ENCODE measurements at places on chromosomes 5 and 9. TPM values are rescaled to one million over a fixed set of nuclear protein-coding genes. Genes with fewer than 3 reads are reported as not detected.

Gene LTC4S
- 1.7 TPM for total RNA-seq

Gene FAXDC2
- total RNA-seq, result 7.2 TPM

Gene BOD1
- total RNA-seq, result 63.2 TPM

Gene TRIM36
- 98.4 TPM for total RNA-seq

Gene EMB
- 3.0 TPM for total RNA-seq

Gene ROR2
- 0.94 TPM for total RNA-seq

Gene PCDHGB7
- total RNA-seq, result 15.6 TPM

GRCh38 chr5:98779264-98779877, 5.9 kb downstream of the RGMB start:
- no peak for DNase-seq

DNA sequence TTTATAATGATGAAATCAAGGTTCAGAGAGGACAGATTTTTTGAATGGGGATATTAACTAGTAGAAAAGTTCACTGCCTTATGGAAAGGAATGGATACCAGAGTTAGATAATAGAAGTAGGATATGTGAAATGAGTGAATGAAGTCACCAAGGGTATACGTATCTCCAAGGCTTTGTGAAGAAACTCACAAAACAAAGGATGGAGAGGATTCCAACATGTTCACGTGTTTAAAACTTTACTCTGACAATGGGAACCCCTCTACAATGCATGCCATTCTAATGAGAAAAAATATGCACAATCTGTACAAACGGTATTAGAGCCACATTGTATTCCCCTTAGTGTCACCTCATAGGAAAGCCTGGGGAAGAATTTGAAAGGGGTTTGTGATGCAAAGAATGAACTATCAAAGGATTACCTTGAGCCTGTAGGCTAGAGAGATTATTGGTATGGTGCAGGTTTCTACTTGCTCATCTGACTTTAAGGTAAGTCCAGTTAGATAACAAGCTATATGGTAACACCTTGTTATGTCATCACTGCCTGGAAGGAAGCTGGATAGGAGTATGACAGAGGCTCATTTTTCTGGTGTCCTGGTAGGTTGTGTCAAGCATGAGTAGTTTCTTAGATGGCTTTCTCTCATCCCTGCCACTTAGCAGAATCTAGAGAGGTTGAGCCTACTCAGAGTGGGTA, 250.3 kb upstream of the SEMA6A start:
- DNase-seq, result no peak

- DNase-seq, result no peak
Observed at GRCh38 chr9:21119093-21119770, 22.4 kb downstream of the IFNW1 start.

DNA sequence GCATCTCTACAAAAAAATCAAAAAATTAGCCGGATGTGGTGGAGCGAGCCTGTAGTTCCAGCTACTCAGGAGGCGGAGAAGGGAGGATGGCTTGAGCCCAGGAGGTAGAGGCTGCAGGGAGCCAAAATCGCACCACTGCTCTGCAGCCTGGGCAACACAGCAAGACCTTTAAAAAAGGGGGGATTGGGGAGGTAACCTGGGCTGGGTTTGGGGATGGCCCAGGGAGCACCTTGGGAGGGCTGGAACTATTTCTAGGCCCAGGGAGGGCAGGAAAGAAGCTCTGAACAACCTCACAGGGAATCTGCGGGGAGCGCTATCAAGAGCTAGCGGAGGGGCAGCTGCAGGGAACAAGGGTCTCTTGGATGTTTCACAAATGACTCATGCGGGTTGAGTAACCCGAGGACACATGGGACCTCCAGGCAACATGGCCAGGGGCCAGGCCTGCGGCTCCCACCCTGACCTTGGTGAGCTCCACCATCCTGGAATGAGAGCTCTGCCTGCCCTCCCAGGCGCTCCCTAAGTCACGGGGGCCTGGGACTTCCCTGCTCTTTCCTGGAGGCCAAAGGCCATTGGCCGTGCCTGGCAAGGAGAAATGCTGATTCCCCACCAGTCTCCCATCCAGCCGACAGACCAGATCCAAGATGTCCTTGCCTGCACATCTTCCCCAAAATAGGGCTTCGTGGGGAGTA, 23.4 kb downstream of the SARDH start:
- no peak for DNase-seq

GRCh38 chr9:22257026-22257816, 189.4 kb upstream of the DMRTA1 start:
- no peak for DNase-seq

DNA sequence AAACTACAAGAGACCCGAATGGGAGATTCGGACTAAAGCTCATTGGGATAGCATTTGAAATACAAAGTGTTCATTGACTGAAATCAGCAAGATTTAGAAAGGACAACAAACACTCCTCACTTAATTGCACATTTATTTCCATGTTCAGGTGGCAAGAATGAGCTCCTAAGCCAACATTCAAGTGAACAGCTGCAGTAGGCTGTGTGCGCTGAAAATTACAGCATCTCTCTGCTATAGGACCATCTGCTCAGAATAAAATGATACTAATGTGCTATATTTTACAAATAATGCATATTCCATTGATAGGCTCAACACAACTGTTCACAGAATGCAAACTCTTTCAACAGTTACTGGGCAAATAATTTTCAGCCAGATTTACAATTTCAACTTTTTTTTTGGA, 61.8 kb downstream of the ELAVL2 start:
- no peak for DNase-seq

- DNase-seq, result no peak
Observed at GRCh38 chr9:17622141-17622540, 43.3 kb downstream of the SH3GL2 start.

- DNase-seq, result no peak
Observed at GRCh38 chr5:74272024-74272775, 368.3 kb downstream of the ENC1 start.

DNA sequence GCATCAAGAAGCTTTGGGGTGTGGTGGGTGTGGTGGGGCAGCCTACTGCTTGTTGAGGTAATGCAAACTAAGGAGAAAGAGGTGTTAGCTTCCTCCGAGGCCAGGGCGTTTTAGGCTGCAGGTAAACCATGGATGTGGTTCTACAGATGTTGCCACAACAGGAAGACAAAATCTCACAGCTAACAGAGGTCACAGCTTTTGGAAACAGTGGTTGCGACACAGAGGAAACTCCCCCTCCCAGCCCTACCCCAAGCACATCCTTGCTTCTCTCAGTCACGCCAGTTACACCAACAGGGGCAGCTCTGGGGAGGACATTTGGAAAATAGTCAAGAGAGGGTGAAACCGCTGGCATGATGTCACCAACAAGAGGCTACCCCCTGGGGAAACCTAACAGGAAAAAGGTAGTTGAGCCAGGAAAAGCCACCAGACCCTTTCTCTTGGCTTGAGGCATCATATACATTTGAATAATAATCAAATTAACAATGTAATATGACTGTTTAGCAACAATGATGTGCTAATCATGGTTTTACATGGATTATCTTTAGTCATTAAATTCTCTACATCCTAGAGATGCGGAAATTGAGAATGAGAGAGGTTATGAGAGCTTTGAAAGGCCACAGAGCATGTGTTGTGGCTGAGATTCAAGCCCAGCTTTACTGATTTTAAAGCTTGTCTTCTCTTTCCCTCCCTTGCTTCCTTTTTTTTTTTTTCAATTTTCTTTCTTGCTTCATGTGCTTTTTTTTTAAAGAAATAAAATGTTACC, 82.2 kb upstream of the IL12B start:
- no peak for DNase-seq

DNA sequence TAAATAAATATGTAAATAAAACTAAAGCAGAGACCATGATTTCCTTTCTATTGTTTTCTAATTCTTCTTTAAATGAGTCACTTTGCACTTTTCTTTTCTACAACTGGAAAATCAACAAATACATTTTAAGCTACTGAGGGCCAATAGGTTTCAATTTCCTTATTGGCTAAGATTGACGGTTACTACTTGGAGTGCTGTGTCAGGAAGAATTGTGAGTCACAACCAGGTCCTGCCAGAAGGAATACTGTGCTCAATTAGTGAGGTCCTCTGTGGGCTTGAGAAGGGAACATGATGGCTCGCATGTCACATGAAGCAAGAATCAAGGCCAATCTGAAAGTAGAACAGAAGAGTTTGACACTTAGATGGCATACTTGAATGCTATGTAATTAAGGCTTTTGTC, 110.8 kb downstream of the HMHB1 start:
- no peak for DNase-seq

GRCh38 chr9:91063471-91063870, 261.9 kb downstream of the SYK start:
- no peak for DNase-seq

DNA sequence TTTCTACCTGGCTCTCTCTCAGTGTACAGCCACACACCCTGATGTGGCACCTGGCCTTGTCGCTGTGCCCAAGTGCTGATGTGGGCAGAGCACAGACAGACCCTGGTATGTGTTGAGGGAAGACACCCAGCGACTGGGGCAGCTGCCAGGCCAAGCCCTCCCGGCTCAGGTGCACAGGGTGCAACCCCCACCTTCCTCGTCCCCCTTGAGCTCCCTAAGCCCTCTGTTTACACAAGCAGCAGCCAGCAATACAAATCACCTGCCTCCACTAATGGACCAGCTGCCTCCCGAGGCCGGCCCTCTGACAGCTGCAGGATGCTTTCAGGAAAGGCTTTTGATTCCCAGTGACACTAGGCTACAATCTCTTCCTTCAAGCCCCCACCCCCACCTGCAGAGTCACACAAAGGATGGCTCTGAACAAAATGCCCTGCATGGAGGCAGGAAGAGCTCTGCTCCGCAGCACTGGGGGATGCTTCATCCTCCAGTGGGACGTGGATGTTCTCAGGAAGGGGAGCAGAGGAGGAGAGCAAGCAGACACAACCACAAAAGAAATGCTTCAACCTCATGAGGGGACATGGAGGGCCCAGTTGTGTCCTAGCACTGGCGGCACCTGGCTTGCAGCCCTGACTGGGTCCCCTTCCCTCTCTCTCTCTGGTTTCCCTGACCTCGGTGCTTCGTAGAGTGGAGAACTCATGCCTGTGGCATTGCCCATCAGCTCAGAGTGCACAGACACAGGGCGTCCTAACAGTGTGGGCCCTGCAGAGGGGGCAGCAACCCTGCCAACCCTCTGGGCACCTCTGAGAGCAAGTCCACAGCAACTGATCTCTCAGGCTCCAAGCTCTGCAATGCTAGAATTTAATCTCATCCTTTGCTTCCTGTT, 140.8 kb downstream of the BARX1 start:
- no peak for DNase-seq

- DNase-seq, result no peak
Observed at GRCh38 chr5:160448886-160449285, 27.2 kb downstream of the PTTG1 start.

GRCh38 chr9:19642256-19642655, 146.6 kb downstream of the SLC24A2 start:
- peak; percentile 38 for DNase-seq

GRCh38 chr5:107772418-107773310, 101.9 kb upstream of the EFNA5 start:
- DNase-seq, result no peak

GRCh38 chr5:110269478-110270142, 456.9 kb downstream of the TMEM232 start:
- DNase-seq, result no peak

- DNase-seq, result no peak
Observed at GRCh38 chr9:73916016-73916673, 581.0 kb upstream of the RORB start.

All from occipital lobe (tissue), 3 donors.